Spinal cord (tissue), 10 donors: ENCODE measurements at places on chromosomes 7 and 10.

DNA sequence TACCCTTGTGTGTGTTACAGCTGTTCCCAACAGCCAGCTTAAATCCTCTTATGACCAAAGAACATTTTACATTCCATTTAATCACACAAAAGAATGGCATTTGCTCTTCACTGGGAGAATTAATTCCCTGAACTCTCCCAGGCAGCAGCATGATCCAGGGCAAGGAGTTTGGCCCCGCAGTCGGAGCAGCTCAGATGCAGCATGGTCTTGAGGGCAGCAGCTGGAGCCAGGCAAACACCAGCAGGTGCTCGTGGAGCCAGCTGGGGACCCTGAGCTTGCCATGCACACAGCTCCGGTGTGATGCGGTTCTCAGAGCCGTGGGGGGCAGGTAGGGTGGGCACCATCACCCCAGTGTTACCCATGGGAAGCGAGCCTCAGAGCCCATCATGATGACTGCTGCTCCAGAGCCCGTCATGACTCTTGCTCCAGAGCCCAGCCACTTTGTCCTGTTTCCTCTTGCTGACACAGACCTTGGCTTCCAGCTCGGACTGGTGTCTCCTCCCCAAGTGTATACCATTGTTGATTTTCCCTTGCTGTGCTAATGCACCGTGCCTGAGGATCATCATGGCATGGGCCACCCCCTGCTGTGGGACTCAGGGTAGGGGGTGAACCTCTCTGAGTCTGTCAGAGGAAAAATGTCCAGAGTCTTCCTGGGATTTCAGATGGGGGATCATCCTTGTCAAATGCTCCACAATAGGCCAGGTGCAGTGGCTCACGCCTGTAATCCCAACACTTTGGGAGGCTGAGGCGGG is 75.8 kb downstream of the ZRANB1 start:
- DNase-seq = no peak

DNA sequence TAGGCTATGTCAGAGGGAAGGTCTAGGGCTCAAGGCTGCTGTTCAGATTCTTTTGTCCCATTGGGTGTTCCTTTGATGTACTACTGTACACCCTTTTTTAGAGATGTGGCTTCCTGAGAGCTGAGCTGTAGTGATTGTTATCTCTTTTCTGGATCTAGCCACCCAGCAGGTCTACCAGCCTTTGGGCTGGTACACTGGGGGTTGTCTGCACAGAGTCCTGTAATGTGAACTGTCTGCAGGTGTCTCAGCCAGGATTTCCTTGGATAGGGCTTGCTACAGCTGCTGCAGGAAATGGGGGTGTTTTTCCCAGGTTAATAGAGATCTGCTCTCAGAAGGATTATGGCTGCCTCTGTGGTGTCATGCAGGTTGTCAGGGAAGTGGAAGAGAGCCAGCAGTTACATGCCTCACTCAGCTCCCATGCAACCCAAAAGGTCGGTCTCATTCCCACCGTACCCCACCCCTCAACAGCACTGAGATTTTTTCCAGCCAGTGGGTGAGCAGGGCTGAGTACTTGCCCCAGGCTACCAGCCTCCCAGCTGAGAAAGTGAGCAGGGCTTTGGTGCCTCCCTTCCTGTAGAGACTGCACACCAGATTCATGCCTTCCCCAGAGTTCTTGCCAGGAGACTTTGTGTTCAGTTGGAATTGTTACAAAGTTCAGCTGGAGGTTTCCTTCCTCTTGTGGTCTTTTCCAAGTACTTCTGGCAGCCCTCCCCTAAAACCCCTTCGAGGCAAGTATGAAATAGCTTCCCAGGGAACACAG is 63.3 kb downstream of the ZNF107 start:
- DNase-seq = no peak

- DNase-seq = no peak
These were observed 136.8 kb downstream of the C10orf105 start for GRCh38 chr10:71582506-71583475.

- no peak for DNase-seq
These were observed 305.5 kb downstream of the ACTR3B start for GRCh38 chr7:153065051-153065450.

DNA sequence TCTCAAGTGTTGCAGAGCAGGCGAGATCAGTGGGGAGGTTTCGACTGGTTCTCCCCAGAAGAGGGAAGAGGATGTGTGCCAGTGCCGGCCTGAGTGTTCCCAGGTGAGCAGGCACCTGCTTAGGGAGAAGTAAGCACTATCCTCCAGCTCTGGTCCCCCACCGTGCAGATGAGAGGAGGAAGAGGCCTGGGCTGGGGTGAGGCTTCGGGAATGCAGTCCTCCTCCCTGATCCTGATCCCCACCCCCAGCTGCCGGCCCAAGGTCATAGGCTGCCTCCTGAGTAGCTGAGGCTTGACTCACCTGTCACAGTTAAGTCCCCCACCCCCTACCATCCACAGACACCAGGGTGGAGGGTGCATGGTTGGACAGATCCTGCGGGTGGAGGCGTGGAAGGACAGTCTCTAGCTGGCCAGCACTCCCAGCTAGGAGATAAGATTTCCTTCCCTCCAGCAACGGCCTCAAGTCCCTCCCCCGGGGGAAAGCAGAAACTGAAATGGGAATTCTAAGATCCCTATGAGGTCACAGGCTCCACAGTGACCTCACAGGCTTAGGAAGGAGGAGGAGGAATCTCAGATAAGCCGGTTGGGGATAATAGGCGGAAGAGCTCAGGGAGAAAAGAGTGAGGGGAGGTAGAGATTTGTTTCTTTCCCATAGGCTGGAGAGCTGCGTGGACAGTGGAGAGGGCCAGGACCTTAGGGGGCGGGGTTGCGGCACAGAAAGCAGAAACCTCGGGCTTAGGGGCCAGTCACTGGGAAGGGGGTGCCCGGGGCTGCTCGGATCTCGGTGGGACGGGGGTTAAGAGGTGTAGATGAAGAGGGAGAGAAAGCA is 1.0 kb downstream of the LRCH4 start:
- no peak for DNase-seq

DNA sequence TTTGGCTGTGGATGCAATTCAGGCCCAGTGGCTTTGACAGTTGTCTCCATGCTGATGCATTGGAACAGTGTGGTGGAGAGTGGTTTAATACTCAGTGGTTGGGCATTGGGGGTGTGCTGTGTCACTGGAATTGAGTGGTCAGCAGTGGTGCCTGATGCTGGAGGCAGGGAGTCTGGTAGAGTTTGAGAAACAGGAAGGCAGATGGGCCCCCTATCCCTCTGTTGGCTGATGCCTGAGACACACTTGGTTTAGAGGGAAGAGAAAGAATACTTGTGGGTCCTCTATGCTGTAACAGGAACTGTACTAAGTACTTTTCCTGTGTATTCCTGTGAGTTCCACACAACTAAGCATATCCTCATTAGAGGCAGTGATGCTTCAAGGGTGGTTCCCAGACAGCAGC is 55.4 kb downstream of the EEPD1 start:
- no peak for DNase-seq

- DNase-seq = no peak
These were observed 143.4 kb upstream of the LSM8 start for GRCh38 chr7:118040562-118040961.

DNA sequence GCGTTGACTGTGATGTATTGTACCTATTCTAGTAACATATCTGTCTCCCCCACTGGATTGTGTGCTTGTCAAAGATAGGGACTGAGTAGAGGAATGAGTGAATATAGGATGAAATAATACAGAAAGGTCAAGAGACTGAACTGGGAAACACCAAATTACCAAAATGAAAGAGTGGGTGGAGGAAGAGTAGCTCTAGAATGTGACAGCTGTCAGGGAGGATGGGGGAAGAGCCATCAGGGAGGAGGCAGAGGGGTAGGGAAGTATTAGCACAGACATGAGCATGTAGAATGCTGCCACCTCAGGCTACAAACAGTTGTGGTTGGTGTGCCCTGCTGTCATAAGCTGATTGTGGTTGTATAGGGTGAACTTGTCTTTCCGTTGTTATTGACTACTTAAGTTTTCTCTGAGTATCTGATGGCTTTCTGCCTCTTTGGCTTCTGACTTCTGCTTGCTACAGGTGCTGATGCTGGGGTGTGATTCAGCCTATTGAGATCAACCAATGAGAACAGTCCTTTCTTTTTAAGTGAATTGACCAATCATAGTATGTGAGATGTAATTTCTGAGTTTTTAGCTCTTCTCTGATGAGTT is 5.6 kb downstream of the CCSER2 start:
- DNase-seq = no peak

- DNase-seq = no peak
These were observed 211.6 kb upstream of the MAGI2 start for GRCh38 chr7:79664884-79665676.

DNA sequence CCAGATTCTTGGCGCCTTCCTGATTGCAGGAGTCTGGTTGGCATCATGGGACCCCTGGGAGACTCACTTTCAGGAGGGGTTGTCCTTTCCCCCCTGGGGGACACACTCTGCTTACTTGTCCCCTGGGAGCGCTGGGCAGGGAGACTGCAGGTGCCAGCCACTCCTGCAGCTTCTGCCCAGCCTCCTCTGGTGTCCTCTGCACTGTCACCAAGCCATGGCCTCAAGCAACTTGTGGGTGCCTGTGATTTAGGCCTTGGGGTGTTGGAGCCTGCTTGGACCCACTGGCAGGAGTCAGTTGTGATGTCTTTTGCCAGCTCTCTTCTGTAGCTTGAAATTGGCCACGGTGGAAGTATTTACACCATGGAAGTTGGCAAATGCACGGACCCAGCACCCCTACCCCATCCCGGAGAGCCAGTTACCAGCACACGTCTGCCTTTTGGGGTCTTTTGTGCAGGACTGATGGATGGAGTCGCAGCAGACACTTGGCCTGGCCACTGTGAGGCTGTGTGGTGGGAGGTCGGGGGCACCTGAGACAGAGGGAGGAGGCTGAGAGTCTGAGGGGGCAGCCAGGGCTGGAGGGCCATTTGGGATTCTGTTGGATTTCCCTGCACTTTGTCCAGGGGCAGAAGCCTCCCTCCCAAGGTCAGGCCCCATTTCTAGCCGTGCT is 104.7 kb downstream of the LHPP start:
- DNase-seq = no peak

GRCh38 chr7:994592-995308 is 11.8 kb downstream of the CYP2W1 start:
- no peak for DNase-seq

GRCh38 chr7:70285854-70286253 is 687.6 kb downstream of the AUTS2 start:
- DNase-seq = no peak

DNA sequence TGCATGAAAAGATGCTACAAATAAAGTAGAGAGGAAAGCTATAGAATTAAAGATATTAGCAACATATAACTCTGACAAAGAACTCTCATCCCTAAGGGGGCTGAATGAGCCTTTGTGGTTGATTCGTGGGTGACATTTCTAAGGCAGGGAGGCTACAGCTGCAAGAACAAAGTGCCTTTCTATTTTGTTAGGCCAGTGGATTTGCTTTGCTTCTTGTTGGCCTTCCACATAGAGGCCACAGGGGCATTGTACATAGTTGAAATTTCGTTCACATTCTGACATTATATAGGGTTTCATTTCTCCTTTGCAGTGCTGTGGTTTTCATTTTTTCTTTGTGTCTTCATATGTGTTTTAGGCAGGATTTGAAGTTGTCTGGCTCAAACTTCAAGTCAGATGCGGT is 819.2 kb upstream of the C7orf33 start:
- no peak for DNase-seq

GRCh38 chr7:155345490-155345889 is 47.8 kb downstream of the INSIG1 start:
- no peak for DNase-seq

- DNase-seq = no peak
These were observed 175.8 kb downstream of the SH2D4B start for GRCh38 chr10:80713398-80713928.

DNA sequence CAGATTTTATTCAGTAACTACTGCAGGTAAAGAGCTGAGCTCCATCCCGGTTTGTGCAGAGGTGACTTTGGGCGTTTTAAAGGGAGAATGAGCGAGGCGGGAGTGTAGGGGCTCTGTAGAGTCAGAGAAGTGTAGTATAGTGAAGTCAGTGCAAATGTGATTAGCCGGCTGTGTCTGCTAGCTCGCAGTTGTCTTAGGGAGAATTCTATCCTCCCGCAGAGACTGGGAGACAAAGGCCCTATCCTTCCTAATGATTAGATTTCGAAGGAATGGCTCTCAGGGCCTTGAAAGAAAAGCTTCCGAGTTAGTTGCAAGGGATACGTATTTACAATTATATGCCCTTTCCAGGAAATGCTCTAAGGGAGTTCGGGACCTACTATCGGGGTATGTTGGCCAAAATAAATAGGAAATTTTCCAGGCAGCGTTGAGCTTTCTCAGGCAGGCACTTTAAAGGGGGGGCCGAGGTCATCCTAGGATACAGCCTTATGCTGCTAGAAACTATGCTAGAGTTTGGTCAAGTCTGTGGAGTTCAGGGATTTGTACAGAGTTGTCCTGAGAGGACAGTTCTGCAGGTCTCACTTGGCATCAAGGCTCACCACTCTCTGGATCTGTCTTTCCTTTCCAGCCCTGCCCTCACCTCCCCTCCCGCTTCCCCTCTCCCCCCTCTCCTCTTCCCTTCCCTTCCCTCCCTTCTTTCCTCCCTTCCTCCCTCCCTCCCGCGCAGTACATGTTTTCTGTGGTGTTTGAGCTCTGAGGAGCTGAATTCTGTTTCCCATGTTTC is 825 bp downstream of the MRPL32 start:
- peak; percentile 17 for DNase-seq

DNA sequence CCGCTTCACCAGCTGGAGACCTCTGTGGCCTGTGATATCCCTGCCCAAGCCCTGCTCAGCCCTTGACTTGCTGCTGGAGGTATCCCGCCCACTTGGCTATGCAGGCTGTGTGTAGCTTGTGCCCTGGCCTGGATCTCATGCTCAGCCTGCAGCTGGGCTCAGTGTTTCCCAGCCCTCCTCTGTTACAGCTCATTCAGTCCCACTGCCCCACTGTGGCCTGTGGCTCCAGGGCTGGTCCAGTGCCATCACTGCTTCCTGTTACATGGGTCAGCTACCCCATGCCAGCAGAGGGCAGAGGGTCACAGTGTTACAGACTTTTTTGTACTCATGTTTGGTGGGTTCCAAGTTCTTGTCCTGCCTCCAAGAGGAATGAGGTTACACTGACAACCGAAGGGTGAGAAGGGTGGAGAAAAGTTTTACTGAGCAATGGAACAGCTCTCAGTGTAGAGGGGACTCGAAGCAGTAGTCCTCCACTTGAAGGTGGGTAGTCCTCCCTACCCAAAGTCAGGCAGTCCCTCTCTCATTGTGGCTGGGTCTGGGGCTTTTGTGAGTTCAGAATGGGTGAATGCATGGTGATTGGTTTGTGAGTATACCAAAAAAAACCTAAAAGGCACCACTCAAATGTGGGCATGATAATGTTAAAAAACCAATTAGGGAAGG is 100.4 kb downstream of the ANKRD7 start:
- DNase-seq = no peak

DNA sequence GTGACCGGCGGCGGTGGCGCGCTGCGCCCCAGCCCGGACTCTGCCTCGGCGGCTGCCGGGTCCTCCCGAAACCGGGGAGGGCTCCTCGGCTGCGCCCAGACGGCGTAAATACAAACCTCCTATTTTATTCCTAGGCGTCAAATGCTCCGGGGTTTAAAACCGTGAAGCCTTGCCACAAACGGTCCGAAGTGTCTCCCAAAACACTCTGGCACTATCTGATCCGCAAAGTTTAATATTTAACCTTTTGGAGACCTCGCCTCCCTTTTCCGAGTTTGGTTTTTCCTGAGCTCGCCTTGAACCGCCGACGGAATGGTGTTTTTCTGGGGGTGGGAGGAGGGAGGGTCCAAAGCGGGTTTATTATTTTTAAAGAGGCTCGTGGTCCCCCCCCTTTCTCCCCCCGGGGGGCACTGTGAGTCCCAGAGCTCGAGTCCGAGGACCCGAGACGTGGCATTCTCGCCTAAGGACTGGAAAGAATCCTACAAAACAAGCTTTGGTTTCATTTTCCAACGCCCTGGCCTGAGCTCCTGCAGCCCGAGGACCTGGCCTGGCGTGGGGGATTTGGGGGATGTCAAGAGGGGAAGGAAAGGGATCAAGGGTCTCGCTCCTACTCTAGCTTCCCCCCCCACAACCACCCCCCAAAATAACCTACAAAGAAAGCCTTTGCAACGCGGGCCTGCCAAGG is 1.8 kb downstream of the TNRC18 start:
- peak; percentile 78 for DNase-seq
